ENCODE measurements at places on chromosomes 4 and X. TPM values are rescaled to one million over a fixed set of nuclear protein-coding genes. Genes with fewer than 3 reads are reported as not detected.

The LONRF3 gene
- total RNA-seq = 0.75 TPM

The UGT2B15 gene
- total RNA-seq = not detected

The IL21 gene
- 95.3 TPM for total RNA-seq

GRCh38 chr4:85965529-85965928 is 394.3 kb downstream of the MAPK10 start:
- DNase-seq = no peak

GRCh38 chrX:130343411-130343810 is 3.7 kb downstream of the SLC25A14 start:
- no peak for DNase-seq

DNA sequence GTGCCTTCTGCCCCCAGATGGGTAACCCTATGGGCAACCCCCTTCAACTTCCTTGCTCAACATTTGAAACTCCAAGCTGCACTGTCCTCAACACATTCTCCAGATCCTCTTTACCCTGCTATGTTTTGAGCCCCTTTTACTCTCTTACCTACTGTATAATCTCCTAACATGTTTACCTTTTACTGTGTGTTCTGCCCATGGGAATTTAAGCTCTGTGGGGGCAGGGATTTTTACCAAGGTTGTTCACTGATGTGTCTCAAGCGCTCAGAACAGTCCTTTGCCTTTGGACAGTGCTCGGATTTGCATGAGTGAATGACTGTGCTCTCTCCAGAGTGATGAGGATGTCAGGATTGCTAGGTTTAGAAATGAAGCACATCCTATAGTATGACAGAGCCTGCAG is 53.2 kb downstream of the SORBS2 start:
- no peak for DNase-seq

GRCh38 chr4:162943263-162943662 is 223.4 kb downstream of the NAF1 start:
- DNase-seq = no peak

Data from activated CD4-positive, alpha-beta T cell treated with anti-CD3 and anti-CD28 coated beads, Interleukin-2, amount 10 ng/mL, durations not matched to agents 24 days and 14 days (primary cell).